Progenitor cell of endocrine pancreas (in vitro differentiated cells): ENCODE measurements at places on chromosomes 5 and 9. TPM values are rescaled to one million over a fixed set of nuclear protein-coding genes. Genes with fewer than 3 reads are reported as not detected.

Gene TMEM252
- not detected in 2 replicates for total RNA-seq

Gene PFN3
- not detected in 2 replicates for total RNA-seq

Gene SLIT3
- total RNA-seq = 18.8 and 19.6 TPM in 2 replicates

Gene TSLP
- total RNA-seq = not detected in 2 replicates

Gene ASTN2
- 27.1 and 29.0 TPM in 2 replicates for total RNA-seq

Gene F12
- total RNA-seq = 4.0 and 4.7 TPM in 2 replicates

Gene SLC34A1
- not detected in 2 replicates for total RNA-seq

Gene TAS2R1
- 0.22 TPM in 1 of 2 replicates, not detected in the other for total RNA-seq

Gene KCNV2
- not detected in 2 replicates for total RNA-seq

Gene PCDH12
- total RNA-seq = not detected in 2 replicates

DNA sequence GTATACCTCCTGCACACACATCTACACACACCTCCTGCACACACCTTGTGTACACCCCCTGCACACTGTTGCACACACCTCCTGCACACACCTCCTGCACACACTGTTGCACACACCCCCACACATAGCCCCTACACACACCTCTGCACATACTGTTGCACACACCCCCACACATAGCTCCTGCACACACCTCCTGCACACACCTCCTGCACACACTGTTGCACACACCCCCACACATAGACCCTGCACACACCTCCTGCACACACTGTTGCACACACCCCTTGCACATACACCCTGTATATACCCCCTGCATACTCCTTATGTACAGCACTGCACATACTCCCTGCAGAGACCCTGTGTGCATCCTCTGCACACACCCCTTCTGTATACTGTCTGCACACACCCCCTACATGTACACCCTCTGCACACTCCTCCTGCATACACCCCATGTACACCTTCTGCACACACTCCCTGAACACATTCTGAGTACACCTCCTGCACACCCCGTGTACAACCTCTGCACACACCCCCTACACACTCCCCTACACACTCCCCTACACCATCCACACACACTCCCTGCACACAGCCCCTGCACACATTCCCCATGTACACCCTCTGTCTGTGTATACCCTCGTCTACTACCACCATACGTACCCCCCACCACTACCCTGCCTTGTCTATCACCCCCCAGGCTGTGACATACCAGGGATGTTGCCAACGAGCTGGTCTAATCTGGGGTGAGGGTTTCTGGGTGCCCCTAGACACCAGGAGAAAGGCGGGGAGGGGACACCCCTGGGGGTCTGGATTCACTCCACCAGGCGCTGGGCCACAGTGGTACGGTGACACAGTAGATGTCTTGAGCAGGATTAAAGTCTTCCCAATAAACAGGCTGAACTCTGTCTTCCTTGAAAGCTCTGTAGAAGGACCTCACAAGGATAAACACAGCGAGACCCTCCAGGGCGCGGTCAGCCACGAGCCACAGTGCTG lies 1.1 kb upstream of the CEP72 start:
- DNase-seq = no peak

GRCh38 chr5:146365618-146366017 lies 27.0 kb downstream of the POU4F3 start:
- no peak for DNase-seq

- DNase-seq = no peak
Measured at GRCh38 chr9:120974181-120974580, 47.6 kb upstream of the TRAF1 start.

- no peak for DNase-seq
Measured at GRCh38 chr9:6576987-6577386, 68.5 kb downstream of the GLDC start.

DNA sequence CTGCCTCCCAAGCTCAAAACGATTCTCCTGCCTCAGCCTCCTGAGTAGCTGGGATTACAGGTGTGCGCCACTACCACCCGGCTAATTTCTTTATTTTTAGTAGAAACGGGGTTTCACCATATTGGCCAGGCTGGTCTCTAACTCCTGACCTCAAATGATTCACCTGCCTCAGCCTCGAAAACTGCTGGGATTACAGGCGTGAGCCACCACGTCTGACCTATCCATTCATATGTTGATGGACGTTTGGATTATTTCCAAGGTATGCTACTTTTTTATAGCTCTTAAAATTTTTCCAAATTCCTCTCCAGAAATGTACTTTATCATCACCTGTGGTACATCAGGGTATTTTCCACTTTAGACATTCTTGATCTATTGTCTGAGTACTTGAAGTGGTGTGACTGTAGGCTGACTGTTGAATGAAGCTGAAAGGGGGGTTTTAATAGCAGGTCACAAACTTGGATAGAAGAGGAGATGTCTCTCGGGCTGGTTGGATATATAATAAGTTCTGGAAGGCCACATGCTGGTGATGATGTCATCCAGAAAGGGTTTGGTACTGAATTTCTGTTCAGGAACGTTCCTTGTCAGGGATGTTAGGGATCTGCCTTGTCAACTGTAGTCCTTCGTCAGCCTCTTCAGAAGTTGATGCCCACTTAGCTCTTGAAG lies 7.4 kb downstream of the CTNNA1 start:
- no peak for DNase-seq

- DNase-seq = no peak
Measured at GRCh38 chr9:111740739-111741138, 54.0 kb downstream of the SHOC1 start.

DNA sequence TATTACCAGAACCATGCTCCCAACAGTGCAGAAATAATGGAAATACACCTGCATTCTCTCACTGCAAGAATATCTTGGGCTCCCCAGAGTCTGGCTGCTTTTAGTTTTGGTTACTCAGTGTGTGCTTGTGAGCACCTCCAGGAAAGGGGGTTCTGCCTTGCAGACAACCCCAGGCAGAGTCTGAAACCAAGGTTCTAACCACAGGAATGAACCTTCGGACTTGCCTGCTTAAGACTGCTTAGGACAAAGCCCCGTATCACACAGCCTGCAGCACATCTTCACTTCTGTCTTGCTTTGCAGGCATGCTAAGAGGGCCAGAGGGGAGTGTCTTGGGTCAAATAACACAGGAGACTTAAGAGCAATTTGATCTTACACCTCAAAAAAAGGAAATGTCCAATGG lies 94.8 kb upstream of the SPATA31C2 start:
- no peak for DNase-seq

DNA sequence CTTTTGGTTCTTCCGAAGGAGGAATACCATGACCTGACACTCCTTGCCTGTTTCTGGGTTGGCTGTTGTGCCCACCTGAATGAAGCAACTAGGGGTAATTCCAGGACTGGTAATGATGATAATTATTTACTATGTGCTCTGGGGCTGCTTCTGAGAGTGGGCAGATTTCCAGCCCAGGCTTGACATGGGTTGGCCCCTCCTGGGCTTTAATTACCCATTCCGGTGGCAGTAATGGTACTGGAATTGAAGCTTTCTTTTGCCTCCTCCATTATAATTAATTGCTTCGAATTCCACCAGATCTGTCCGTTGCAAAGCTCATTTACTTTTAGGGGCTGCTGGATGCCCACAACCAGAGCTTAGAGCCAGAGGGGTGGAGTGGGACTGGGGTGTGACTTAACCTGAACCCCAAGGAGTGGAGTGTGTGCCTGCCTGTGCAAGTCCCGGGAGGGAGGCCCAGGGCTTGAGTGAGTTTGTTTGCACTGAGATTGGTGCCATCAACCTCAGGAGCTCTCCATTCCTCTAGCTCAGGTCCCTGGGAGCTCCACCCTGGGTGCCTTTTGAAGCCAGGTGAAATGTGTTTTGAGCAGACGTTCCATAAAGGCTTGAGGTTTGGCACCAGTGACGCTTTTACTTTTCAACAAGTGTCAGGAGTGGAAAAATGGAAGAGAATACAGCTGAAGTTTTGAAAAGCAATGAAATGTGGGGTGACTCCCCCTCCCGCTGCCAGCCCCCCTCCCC lies 214.6 kb downstream of the PDZD2 start:
- no peak for DNase-seq

GRCh38 chr9:76296561-76297310 lies 97.5 kb downstream of the RFK start:
- DNase-seq = no peak

GRCh38 chr5:142246-142810 lies 49.0 kb upstream of the LRRC14B start:
- DNase-seq = no peak

DNA sequence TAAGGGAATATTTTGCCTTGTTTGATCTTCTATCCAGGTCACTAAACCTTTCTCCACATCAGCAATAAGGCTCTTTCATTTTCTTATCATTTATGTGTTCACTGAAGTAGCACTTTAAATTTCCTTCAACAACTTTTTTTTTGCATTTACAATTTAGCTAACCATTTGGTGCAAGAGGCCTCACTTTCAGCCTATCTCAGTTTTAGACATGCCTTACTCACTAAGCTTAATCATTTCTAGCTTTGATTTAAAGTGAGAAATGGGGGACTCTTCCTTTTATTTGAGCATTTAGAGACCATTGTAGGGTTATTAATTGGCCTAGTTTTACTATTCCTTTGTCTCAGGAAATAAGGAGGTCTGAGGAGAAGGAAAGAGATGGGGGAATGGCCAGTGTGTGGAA lies 250.5 kb downstream of the AUH start:
- DNase-seq = no peak

DNA sequence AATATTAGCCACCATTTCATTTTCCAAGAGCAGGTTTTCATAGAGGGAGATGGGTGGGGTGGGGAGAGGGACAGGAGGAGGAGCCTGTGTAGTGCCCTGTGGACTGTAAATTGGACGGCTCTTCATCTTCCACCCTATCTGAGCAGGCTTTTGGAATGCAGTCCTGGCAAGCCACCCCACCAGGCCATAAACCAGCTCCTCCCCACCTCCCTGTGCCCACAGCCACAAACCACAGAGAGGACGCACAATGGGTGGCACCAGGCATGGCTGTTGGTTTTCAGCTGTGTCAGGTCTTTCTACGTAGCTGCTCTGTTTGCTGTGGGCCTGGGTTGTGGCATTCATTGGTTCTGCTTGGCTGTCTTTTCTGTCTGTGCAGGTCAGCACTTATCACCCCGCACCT lies 58.0 kb downstream of the PLAC8L1 start:
- DNase-seq = no peak

- DNase-seq = no peak
Measured at GRCh38 chr9:111298731-111299598, 31.1 kb downstream of the OR2K2 start.

DNA sequence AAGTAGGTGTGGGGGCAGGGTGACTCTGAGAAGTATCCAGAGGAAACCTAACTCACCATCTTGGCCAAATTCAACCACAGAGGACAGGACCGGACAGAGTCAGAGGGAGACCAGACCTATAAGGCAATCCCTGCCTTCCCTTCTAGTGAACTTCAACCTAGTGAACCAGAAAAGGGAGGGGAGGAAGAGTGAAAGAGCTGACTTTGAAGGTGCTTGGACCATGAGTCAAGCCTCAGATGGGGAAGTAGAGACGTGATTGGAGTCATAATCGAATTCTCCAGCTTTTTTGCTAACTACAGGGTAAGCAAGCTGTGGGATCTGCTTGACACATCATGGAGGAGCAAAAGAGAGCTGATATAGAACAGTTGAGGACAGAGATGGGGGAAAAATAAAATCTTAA lies 18.8 kb upstream of the KIF2A start:
- no peak for DNase-seq

GRCh38 chr5:142078221-142078620 lies 30.4 kb upstream of the NDFIP1 start:
- no peak for DNase-seq

DNA sequence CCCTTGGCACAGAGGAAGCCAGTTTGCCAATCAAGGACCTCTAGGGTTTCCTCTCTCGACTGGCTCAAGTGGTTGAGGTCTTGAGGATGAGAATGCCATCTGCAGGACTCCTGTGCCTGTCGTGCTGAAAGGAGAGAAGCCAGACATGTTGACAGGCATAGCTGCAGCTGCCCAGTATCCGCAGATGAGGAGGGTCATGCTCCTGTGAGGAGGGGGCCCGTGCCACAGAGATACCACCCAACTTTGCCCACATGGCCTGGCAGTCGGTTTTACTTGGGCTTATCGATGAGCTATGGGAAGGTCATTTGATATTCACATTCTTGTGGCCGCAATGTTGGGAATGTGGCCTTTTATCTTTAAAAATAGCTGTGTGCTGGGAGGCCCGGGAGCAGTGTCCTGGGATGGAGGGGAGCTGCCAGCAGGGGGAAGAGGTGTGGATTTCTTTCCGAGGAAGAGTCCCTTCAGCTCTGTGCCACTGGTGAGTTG lies 17.4 kb downstream of the FRMPD1 start:
- DNase-seq = no peak
